Islet precursor cell (in vitro differentiated cells): ENCODE measurements at places on chromosomes 16 and 17.

DNA sequence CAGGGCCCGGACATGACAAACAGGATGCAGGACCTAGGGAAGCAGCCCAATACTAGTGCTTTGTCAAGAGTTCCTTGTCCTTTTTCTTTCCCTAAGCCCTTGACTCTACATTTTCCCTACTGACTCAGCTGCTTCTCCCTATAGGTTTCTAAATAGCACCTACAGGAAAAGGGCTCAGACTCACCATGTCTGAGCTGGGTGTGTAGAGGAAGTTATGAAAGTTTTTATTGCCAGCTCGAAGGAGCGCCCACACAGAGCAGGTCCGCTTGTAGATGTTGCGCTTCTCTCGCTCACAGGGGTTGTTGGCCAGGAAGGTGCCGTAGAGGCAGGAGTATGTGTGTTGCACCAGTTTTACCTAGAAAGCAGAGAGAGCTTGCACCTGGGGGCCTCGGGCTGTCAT, 10.6 kb downstream of the MTMR4 start:
- no peak for DNase-seq

- DNase-seq = no peak
These were observed 30.9 kb downstream of the PGS1 start for GRCh38 chr17:78409191-78409928.

DNA sequence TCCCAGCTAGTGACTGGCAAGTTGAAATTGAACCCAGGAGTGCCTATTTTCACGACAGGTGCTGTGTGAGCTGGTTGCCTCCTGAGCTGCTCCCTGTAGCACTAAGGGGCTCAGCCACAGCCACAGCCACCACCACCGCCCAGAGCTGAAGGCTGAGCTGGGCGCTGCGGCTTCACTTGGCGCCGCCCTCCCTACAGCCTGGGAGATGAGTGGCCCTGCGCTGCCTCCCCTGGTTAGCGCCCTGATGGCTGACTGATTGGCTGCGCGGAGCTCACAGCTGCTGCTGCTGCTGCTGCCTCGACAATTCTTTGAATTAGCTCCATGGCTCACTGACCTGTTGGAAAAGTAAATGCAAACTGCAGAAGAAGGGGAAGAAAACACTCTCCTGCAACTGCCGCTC, 91.8 kb upstream of the TMEM132E start:
- peak; percentile 66 for DNase-seq

DNA sequence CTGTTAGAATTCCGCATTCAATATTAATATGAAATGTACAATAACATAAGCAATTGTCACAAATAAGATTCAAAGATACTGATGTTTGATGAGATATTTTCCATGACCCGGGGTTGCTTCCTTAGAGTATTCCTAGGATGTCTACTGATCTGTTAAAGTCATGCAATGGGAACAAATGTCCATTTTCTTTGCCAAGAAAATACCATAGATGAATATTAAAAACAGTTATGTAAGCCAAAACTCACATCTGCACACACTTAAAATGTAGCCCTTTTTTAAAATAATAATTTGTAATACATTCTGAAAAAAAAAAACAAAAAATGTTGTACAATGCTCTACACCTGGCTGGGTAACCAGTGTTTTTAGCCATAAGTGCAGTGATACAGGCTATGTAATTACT, 259.4 kb upstream of the AXIN2 start:
- DNase-seq = no peak

- no peak for DNase-seq
These were observed 121.3 kb upstream of the GOT2 start for GRCh38 chr16:58855291-58855863.

DNA sequence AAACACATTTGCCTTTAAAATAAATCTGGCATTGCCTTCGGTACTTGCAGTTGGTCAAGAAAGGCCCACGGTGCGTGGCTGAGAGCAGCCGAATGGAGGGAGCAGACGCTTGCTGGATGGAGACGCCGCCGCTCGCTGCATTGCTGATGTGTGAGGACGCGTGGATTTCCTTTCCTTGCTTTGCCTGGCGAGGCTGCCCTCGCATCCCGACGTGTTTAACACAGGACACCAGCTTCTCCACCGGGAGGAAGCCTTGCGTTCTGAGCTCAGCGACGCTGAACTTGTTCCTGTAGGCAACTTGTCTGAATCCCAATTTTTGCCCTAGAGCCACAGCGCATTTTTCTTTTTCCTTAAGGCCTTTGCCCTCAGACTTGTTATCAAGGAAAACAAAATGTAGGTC, 45.8 kb downstream of the COX4I1 start:
- no peak for DNase-seq

DNA sequence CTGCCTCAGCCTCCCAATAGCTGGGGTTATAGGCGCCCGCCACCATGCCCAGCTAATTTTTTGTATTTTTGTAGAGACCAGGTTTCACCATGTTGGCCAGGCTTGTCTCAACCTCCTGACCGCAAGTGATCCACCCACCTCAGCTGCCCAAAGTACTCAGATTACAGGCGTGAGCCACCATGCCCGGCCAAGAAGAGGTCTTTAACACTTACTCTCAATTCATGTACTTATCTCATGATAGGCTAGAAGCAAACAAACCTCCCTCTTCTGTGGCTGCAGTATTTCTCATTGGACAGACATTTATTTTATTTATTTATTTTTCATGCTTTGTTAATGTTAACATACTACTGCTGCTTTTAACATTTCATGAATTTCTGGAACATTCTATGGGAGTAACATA, 7.0 kb upstream of the NT5C start:
- DNase-seq = no peak

DNA sequence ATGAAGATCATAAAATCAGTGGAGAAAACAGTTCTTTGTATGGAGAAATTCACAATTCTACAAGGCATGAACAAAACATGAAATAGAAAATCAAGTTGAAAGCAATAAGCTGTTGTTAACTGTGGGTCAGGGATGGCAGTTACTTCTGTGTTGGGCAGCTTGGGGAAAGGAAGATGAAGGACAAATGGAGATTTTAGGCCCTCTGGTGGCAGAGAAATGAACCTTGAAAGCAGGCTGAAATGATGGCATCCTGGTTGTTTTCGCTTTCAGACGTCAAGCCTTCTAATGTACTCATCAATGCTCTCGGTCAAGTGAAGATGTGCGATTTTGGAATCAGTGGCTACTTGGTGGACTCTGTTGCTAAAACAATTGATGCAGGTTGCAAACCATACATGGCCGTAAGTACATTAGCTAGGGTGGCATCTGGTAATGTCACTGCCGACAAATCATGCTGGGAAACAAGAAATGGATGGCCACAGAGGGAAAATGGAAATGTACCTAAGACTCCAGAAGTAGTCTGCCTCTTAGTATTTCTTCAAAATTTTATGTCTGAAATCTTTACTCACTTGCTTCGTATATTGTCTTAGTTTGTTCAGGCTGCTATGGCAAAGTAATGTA, 108.9 kb downstream of the MAP2K6 start:
- DNase-seq = peak; percentile 67

DNA sequence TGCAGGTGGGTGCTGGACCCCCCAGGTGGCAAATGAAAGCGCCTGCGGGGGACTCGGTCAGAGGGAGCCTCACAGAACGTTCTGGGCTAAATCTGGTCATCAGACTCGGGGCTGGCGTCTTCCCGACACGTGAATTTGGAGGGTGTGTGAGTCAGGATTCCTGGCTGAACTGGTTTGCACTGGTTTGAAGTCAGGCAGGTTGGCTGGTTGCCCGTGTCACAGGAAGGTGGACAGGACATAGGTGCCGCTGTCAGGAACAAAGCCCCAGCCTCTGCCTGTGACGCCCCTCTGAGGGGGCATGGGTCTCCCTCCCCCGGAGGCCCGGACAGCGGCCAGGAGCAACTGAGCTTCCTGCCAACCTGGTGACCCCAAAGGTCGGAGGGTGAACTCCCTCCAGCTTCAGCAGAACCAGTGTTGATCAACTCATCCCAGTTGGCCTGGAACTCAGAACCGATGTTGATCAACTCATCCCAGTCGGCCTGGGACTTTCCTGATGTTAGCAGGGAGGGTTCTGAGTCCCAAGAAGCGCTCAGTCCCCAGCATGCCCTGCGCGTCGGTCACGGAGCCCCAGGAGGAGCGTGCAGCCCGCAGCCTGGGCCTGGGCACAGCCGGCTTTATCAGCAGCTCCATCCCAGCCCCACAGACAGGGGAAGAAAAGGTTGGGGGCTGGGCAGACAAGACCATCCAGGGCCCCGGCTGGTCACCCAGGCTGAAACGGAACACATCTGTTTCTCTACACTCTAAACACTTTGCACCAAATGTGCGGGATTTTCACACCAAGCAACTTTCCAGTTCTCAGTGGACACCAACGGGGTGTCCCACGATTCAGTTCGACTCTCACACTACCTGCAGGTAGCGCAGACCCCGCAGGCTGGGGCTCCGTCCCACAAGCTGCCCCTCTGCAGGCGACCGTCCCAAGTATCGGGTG, 14.4 kb upstream of the METRNL start:
- peak; percentile 68 for DNase-seq

DNA sequence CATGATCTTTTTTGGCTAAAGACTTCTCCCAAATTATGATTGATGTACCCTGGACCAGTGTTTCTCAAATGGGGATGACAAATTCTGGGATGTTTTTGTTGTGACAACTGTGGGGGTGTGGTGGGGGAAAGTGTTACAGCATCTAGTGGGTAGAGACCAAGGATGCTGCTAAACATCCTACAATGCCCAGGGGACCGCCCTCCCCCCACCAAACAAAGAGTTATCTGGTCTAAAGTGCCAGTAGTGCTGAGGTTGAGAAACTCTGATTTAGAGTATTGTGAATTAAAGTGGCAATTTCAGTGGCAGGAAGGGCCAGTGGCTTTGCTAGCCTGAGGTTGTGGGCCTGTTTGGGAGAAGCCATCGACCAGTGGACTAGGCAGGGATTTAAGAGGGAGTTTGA, 33.3 kb downstream of the SLC47A2 start:
- peak; percentile 31 for DNase-seq

GRCh38 chr17:3635474-3636153, 436 bp downstream of the SHPK start:
- DNase-seq = peak; percentile 79

GRCh38 chr16:52837251-52837650, 215.4 kb downstream of the CHD9NB start:
- DNase-seq = no peak

DNA sequence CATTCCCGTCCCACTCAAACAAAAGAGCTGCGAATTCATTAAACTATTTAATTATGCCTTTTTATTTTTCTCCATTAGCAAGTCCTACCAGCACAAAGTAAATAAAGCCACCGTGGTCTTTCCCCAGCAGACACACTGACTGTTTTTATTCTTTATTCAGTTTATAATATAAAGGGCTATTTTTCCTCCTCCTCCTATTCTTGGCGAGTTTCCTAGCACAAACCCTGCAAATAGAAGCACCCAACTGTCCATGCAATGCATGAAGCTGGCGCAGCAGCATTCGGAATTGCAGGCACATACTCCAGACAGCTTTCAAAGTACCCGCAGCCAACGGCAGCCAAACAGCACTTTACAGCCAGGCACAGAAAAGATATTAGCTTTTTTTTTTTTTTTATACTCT, 583.4 kb upstream of the PSMD7 start:
- DNase-seq = no peak

- DNase-seq = no peak
These were observed 19.9 kb upstream of the MLKL start for GRCh38 chr16:74720579-74720978.

GRCh38 chr17:78974635-78975591, 4.8 kb downstream of the LGALS3BP start:
- no peak for DNase-seq

GRCh38 chr16:79132701-79133100, 467.8 kb downstream of the MAF start:
- DNase-seq = no peak

- DNase-seq = no peak
These were observed 658 bp downstream of the RABEP2 start for GRCh38 chr16:28924399-28924761.

DNA sequence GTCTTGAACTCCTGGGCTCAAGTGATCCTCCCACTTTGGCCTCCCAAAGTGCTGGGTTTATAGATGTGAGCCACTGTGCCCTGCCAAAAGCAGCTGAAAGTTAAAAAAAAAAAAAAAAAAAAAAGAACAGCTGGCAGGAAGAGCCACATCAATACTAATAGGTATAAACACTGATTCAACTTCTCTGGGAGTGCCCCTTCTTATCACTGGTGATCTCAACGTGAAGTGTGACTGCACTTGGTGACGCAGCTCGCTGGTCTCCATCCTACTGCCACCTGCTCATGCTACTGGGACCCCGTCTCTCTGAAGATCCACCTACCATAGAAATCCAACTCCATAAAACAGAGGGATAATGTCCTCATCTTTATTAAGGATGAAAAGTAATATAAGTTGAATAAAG, 40.8 kb downstream of the RNF157 start:
- DNase-seq = no peak

DNA sequence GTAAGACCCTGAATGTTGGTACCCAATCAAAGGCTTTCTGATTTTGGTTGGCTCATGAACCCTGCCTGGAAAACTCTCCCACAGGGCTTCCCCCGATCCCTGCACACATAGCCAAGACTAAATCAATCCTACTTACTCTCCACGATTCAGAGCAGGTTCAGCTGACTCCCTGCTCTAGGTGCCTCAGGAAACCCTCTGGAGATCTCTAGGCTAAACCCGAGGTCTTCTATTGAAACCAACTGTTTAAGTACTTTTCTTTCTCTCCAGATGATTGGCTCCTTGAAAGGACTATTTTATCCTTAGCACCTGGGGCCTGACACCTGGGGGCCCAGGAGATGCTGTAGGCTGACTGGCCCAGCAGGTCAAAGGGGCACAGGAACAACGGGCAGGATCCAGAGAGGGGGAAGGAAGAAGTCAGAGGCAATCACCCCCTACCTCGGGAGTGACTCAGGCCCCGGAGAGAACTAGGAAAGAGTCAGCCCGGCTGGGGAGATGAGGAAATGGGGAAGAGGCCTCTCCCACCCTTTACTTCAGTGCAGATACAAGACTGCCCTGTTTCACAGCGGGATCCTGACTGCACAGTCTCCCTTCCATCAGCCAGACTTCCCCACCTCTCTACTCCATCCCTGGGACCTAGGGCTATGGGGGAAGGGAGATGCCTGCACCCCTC, 2.0 kb downstream of the TBC1D10B start:
- DNase-seq = peak; percentile 55

DNA sequence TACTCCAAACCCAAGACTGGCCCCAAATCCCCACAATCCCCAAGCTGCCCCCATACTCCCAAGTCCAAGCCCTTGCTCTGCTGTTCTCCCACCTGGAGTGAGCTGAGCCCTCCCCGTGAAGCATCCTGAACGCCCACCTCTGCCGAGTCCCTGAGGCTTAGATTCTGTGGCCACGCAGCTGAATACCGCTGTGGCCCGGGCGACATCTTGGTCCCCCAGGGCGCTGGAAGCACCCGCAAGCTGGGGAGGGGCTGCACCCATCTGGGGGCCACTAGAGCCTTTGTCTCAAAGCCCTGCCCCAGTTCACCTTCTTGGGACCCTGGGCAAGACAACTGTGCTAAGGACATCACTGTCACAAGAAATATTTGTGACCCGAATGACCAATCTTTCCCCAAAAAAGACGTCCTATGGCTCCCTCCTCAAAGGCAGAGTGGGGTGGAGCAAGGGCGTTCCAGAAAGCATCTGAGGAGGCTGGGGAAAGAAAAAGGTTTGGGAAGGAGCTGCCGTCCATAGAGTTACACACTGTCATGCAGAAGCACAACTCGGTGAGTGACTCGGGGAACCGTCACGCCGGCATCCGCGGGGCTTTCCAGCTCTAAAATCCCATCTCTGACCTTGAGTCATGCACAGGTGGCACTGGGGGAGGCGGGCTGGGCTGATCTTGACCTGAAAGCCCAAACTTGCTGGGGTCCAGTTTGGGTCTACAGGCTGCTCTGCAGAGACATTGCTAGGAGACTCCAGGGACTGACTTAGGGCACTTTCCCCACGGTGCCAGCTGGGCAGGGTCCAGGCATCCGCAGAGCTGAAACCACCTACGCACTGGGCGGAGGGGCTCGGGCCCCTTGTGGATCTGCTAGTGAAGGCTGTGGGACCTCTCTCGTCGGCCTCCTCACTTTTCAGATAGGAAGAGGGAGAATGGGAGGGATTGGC, 6.6 kb downstream of the PTX4 start:
- no peak for DNase-seq
